Activated CD8-positive, alpha-beta T cell treated with anti-CD3 and anti-CD28 coated beads, Interleukin-2, amount 10 ng/mL, durations not matched to agents 7 days and 5 days (primary cell): ENCODE measurements at places on chromosomes 3 and 15.

DNA sequence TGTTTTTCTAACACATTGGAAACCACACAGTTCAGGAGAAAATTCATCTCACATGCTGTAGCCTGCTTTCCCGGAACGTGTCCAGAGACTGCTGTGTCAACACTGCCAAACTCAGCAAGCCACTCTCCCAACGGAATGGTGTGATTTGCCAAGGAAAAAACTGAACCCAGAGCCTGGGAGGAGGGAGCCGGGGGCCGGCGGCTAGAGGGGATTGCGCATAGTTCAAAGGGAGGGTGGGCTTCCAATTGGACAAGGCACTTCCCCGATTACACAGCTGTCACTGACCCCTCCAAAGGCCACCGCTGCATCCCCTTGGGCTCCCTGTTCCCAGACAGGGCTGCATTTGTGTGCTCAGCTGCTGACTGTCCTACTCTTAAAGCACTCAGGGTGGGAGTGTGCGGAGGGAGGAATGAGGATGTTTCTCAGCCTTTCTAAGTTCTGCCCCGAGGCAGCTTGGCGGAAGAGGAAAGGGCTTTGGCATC is 256.2 kb downstream of the ZNF621 start:
- no peak for DNase-seq

GRCh38 chr3:155335724-155336354 is 42.4 kb upstream of the STRIT1 start:
- DNase-seq, result no peak

DNA sequence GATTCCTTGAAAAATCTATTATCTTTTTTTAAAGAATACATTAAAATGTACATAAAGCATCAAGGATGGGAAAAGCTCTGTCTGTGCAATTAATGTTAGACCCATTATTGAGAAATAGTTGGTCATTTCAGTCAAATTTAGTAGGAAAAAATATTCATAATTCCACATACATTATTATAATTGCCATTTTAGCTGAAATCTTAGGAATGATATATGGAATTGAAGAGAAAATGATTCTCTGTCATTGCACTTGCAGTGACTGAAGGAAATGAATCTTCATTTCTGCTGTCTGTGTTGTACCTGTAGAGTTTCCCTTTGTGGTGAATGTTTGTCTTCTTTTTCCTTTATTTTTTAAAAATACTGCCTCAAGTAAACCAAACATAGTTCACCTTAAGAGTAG is 473.9 kb downstream of the C3orf38 start:
- no peak for DNase-seq

DNA sequence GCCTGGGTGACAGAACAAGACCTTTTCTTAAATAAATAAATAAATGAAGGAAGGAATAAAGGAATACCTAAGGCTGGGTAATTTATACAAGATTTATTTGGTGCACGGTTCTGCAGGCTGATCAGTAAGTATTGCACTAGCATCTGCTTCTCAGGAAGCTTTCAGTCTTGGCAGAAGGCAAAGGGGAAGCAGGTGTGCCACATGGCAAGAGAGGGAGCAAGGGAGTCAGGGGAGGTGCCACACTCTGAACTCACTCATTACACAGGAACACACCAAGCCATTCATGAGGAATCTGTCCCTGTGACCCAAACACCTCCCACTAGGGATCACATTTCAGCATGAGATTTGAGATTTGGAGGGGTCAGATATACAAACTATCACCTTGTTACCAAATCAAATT is 56.4 kb downstream of the PRKCI start:
- DNase-seq, result no peak

DNA sequence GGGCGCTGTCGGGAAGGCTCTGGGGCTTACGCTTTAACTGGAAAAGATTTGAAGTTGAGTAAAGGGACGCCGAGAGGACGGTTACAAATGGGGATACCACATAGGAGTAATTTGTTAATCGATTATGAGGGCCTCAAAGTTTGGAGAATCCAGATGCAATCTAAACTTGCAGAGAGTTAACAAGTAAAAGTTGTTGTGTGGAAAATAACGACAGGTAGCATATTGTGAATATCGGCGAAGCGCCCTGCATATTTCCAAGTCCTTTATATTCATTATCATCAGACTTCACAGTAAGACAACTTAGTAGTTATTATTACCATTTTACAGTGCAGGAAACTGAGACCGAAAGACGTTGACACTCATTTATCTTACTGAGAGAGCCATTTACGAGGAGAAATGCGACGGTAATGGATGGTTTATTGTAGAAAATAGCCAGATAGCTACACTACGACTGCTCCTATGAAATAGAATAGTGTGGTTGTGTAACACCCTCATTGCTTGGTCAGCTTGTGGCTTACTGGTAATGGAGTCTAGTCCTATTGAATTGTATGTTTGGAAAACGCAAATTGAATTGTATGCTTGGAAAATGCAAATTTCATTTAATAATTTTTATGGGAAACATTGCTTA is 700 bp downstream of the MKRN2 start:
- no peak for DNase-seq

GRCh38 chr3:113695786-113696645 is at the start of gene USF3:
TSS of gene USF3 (minus strand) at chr3:113696642. CDS start at chr3:113674878, 21,764 bp downstream.
- peak; percentile 89 for DNase-seq

DNA sequence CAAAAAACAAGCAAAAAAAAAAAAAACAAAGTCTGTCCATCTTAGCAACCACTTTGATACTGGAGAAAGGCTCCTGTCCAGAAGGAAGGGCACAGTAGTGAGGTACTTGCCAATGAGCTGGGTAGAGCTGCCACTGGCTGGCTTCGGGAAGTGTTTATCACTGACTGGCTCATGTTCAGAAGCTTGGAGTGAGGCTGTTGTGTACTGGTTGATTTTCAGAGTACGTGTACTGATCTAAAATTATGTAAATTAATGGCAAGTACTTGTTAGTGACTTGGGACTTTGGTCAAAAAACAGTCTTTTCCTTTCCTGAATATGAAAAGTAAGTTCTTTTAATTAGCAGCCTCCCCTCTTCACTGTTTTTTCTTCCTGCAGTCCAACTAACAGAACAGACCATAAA is 979 bp upstream of the ZNF621 start:
- DNase-seq, result no peak

DNA sequence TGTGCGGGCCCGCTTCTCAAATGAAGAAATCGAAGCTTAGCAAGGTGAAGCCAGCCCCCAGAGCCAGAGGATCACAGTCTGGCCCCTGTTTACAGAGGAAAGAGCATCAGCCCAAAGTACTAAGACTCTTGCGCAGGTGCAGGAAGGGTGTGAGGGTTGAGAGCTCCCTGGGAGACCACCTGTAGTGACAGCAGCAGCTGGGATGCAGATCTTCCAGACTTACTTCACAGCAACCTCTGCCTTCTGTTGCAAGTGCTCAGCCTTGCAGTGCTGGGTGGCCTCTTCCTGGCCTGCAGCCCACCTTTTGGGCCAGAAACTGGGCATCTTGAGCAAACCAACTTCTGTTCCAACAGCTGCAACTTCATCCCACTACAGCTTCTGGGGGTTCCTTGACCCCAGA is 19.7 kb downstream of the SPATA12 start:
- no peak for DNase-seq

DNA sequence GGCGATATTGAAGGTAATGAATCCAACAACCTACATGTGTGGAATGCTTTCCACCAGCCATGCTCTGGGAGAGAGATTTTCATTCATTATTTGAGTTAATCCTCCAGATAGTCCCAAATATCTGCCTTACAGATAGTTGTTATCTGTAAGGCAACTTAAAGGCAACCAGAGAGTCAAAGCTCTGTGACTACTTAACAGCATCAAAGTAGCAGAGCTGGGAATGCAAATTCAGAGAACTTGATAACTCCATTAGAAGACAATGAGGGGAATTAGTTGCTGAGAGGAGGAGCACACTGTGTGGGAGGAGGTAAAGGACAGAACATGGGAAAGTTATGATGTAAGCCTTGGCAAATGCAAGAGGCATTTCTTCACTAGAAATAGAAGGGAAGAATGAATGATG is 10.5 kb upstream of the CRBN start:
- no peak for DNase-seq

DNA sequence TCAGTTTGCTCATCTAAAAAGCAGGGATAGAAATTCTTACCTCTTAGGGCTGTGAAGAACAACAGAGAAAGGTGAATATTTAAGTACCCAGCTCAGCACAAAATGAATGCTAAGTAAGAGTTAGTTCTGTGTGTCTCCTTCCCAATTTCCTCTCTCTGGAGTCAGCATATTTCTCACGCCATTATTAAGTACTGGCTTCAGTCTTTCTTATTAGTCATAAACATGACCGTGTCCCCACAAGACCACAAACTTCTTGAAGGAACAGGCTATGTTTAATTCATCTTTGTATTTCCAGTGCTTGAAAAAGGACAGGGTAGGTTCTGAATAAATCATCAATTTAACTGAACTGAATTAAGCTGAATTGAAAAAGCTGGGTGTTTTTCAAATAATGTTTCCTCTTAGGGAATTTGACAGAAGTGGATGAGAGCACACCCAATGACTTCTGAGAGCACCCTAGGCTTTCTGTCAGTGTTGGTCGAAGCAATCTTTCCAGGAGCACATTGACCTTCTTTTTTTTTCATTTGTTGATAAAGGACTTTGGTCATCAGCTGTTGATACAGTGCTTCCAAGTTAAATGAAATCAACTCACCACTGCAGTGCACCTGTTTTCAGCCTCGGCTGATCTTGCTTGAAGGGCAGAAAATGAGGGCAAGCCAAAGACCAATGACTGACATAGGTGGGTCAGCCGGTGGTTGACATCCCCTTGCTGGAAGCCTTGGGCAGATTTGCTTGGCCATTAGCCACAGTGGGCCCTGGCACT is 324.6 kb downstream of the MFSD1 start:
- no peak for DNase-seq

DNA sequence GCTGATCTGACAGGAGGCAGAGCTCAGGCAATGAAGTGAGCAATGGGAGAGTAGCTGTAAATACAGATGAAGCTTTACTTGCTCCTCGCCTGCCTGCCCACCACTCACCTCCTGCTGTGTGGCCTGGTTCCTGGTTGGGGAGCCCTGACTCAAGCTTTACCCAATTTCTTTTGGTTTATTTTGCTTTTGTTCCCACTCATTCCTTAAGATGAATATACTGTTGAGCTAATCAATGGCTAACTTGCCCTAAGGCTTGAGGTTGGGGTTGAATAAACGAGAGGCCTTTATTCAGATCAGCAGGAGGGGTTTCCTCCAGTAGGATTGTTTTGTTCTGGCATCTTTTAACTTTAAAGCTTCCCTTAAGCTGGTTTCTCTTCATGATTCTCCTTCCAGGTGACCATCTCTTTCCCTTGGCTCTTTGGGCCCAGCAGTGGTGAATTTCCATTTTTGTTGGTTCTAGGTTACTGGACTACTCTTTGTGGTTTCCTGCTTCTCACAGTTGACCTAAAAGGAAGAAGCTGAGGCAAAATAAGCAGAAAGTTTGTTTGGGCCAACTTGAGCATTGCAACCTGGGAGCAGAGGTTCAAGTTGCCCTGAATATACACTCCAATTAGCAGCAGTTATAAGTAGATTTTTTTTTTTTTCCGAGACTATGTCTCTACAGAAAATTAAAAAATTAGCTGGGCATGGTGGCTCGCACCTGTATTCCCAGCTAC is 44.4 kb downstream of the STARD9 start:
- no peak for DNase-seq

DNA sequence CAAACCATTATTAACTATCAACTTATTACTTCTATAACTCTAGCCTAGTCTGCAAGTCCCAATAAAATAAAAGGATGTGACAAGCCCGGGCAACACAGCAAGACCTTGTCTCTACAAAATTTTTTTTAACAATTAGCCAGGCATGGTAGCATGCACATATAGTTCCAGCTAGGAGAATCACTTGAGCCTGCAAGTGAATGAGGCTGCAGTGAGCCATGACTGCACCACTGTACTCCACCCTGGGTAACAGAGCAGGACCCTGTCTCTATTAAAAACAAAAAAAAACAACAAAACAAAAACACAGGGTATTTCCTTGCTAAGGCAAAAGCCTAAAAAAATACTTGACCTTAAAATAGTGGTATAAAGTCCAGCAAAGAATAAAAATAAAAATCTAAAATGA is 31.4 kb downstream of the ANKRD28 start:
- DNase-seq, result no peak

- no peak for DNase-seq
Observed at GRCh38 chr3:98603580-98603979, 10.2 kb upstream of the CPOX start.

GRCh38 chr3:136366289-136366688 is 116.1 kb downstream of the PCCB start:
- no peak for DNase-seq

DNA sequence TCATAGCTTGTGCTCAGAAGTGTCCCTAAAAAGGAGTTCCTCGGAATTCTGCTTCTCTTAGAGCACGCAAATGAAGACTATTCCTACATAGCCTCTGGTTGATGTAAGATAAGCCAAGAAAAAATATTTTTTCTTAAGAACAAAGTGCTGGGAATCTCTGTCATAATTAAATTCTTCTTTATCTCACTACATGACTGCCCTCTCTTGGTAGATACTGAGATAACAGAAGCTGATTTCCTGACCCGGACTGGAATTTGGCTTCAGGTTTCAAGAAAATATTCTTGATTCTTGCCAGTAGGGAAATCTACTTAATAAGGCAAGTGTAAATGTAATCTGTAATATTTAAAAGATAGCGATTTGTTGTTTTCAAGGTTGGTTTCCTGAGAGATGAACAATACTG is 31.3 kb upstream of the SETMAR start:
- no peak for DNase-seq

- DNase-seq, result no peak
Observed at GRCh38 chr3:183123891-183124290, 24.6 kb upstream of the MCCC1 start.

- no peak for DNase-seq
Observed at GRCh38 chr3:183529185-183529584, 26.3 kb downstream of the KLHL6 start.

GRCh38 chr15:39066677-39067076 is 502.1 kb upstream of the RASGRP1 start:
- no peak for DNase-seq

DNA sequence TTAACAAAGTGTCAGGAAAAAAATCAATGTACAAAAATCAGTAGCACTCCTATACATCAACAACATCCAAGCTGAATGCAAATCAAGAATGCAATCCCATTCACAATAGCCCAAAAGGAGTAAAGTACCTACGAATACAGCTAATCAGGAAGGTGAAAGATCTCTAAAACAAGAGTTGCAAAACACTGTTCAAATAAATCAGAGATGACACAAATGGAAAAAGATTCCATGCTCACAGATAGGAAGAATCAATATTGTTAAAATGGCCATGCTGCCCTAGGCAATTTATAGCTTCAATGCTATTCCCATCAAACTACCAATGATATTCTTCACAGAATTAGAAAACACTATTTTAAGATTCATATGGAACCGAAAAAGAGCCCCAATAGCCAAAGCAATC is 223.7 kb upstream of the CD96 start:
- no peak for DNase-seq

DNA sequence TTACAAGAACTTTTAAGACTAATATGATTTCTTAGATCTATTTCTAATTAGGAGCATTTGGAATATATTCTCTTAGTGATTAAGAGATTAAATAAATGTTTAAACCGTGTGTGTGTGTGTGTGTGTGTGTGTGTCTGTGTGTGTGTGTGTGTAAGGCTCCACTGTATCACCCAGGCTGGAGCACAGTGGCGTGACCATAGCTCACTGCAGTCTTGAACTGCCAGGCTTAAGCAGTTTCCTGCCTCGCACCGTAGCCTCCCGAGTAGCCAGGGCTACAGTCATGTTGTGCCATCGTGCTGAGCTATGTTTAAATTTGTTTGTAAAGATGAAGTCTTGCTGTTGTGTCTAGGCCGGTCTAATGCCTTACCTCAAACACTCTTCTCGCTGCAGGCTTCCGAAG is 109.4 kb downstream of the KLHL25 start:
- DNase-seq, result no peak

- no peak for DNase-seq
Observed at GRCh38 chr3:901953-902778, 190.7 kb upstream of the CNTN6 start.
